ENCODE measurements at places on chromosomes 6 and 20. TPM values are rescaled to one million over a fixed set of nuclear protein-coding genes. Genes with fewer than 3 reads are reported as not detected.

UNC5CL gene
- total RNA-seq, result 4.6 TPM

COL10A1 gene
- not detected for total RNA-seq

PRL gene
- not detected for total RNA-seq

FOXF2 gene
- not detected for total RNA-seq

DNA sequence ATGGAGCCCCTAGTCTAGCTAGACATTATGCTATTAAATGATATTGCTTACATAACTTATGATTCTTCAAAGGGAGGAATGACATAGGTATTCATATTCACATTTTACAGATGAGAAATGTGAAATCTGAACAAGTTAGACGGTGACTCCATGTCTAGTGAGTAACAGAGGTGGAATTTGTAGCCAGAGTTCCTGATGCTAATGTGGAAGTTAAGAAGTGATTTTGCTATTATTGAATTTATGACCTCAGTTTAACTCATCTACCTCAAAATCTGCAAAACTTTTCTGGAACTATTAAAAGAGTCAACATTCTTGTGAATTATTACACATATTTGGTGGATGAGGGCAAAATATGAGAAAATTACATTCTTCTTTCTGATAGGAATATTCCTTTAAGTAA is 347.6 kb upstream of the MMS22L start:
- H3K27me3 ChIP-seq, result no peaks in the 10 kb centered on the region
- no peak for DNase-seq
- H3K27ac ChIP-seq, result no peak overlapping the region
- no peaks in the 10 kb centered on the region for H3K36me3 ChIP-seq
- no peak overlapping the region for H3K4me3 ChIP-seq
- H3K4me1 ChIP-seq, result no peaks in the 10 kb centered on the region

GRCh38 chr20:57872816-57873409 is 163.1 kb upstream of the PMEPA1 start:
- peaks cover 17% of the 10 kb centered on the region for H3K27me3 ChIP-seq
- no peaks in the 10 kb centered on the region for H3K4me1 ChIP-seq
- no peak overlapping the region for H3K27ac ChIP-seq
- no peak overlapping the region for H3K4me3 ChIP-seq

DNA sequence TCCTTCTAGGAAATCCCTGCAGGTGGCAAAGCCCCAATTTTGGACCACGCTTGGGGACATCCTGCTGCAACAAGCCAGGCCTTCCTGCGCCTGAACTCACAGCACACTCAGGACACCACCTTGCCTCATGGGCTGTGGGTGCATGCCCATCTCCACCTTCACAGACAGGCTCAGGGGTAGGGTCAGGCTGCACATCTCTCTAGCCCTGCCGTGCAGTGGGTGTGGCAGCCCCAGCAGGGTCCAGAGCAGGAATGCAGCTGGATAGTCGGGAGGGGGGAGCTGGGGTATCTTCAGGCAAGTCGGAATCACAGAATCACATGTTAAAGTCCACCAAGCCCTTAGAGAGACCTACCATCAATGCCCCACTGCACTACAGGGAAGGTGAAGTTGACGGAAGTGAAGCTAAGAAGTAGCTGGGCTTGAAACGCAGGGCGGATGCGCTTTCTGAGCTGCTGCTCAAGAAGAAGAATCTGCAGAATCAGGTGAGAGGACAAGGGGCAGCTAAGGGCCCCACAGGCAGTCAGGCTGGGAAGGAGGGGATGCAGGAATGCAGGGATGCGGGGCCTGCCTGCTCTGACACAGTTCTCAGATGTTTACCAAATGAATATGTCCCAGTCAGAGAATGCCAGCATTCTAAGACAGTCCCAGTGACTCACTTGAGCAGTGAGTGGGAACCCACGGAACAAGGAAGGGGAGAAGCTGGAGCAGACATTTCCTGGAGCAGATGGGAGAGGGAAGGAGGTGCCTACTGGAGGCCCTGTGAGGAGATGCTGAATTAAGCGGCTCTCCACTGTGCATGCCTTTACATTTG is 11.3 kb downstream of the SERPINB6 start:
- DNase-seq, result no peak
- peaks cover 5% of the 10 kb centered on the region for H3K36me3 ChIP-seq
- H3K4me1 ChIP-seq, result peaks cover 4% of the 10 kb centered on the region
- no peak overlapping the region for H3K27ac ChIP-seq

- DNase-seq, result no peak
- H3K4me1 ChIP-seq, result peaks cover 18% of the 10 kb centered on the region
- no peak overlapping the region for H3K27ac ChIP-seq
- no peaks in the 10 kb centered on the region for H3K36me3 ChIP-seq
Observed at GRCh38 chr20:1961374-1961773, 32.5 kb downstream of the PDYN start.

DNA sequence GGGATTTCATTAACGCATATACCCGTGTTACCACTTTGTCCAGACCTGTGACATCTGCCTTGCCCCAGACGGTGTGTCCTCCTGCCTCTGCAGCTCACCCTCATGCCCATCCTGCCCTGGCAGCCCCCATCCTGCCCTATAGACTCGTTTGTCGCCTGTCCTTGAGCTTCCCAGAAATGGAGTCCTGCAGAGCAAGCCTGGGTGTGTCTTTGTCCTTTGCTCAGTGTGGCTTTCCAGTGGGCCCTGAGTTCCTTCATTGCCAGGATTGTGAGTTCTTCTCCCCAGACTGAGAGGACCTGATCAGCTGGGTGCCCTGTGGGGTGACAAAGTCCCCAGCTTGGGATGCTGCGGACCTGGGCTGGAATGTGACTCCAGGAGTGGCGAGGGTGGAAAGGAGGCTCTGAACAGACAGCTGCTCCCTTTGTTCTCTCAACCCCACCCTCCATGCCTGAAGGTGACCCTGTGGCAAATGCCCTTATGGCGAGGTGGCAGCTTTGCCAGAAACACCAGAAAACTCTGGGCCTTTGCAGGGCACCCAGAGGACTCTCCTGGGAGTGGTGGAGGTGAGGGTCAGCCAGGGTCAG is 2.4 kb upstream of the CST3 start:
- no peak overlapping the region for H3K4me3 ChIP-seq
- H3K36me3 ChIP-seq, result no peaks in the 10 kb centered on the region
- DNase-seq, result no peak
- no peaks in the 10 kb centered on the region for H3K4me1 ChIP-seq

DNA sequence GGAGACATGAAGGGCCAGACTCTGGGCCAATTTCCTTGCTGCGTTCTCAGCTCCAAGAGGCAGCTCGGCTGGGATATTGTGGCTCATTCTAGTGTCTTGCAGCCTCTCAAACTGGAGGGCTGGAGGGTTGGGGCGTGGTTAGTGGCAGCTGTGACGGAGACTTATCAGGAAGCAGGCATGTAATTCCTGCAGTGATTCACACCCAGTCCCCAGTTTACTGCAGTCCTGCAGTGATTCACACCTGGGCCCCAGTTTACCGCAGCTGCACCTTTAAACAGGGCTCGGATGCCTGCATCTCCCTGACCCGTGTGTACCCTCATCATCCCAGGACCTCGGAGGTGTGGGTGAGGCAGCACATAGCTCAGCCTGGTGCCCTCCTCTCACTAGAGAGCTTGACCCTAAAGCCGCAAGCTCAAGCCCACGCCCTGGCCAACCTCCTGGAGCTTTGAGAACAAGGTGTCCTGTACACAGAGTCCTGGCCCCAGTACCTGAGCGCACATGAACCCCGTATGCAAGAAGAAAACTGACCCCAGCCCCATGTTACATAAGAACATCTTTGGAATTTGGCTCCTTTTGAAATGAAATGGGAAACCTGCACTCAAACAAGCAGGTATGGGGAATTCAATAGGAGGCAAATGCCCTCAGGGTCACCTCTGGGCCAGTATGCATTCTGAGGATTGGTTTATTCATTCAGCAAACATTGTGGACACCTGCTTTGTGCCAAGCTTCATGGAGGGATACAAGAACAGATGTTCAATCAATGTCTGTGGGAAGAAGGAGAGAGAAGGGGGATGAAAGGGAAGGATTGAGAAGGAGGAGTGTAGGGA is 55.3 kb upstream of the FAM83D start:
- peak overlapping the region; percentile 3 for H3K4me3 ChIP-seq
- H3K27ac ChIP-seq, result peak overlapping the region; percentile 49
- DNase-seq, result no peak
- peaks cover 9% of the 10 kb centered on the region for H3K36me3 ChIP-seq
- peaks cover 67% of the 10 kb centered on the region for H3K4me1 ChIP-seq

DNA sequence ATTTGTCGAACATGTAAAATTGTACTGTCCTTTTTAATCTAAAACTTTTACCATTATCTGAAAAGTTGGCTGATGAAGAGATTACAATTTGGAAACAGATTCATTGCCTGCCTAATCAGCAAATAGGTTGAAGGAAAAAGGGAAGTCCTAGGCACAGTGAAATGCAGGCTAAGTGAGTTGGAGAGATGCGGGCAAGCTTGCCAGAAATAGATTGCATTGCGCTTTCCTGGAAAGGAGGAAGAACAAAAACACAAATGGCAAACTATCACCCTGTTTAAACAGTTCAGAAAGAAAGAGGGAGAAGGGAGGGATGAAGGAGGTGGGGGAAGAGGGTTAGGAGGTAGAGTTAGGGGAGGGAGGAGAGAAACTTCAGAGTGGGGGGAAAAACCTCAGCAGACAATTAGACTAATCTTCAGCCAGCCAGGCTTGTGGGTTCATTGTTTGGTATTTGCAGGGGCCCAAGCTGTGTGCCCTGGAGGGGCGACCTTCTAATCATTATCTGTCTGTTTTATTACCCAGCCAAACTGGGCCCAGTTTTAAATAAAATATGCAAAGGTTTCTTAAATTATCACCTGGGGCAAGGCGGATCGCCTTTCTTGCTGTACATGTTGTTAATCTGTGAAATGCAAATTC is 465.2 kb downstream of the TFAP2B start:
- H3K27ac ChIP-seq, result no peak overlapping the region
- H3K36me3 ChIP-seq, result no peaks in the 10 kb centered on the region
- no peaks in the 10 kb centered on the region for H3K4me1 ChIP-seq
- no peaks in the 10 kb centered on the region for H3K27me3 ChIP-seq
- no peak for DNase-seq

DNA sequence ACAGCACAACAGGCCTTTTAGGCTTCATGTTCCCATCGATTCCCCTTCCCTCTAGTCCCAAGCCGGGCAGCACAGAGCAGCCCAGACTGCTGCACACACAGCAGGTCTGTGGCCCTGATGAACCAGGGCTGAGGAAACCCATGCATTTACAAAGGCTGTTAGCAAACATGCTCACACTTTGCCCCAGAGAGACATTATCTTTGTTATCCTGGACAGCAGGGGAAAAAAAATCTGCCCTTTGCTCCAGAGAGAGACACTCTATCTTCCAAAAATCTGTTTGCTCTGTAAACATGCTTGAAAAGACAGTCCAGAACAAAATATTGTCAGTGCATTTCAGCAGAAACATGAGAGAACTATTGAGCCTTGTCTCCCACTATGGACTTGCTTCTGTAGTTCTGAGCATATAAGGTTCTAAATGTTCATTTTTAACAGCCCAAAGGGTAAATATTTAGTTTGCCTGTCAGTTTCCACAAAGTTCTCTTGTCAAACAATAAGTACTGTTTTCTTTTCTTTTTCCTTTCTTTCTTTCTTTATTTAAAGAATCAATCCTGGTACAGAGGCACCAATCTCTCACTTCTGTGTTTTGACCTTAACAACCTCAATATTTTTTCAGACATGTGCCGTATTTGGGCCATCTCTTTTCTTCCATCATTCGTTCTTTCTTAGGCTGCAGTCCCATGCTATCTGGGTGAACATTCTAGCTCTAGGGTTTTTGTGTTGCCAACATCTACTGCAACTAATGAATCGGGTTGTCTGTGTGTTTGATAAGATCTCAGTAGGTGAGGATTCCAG is 468.0 kb downstream of the EPM2A start:
- H3K27ac ChIP-seq, result no peak overlapping the region
- DNase-seq, result no peak
- H3K36me3 ChIP-seq, result no peaks in the 10 kb centered on the region
- H3K4me3 ChIP-seq, result no peak overlapping the region
- H3K4me1 ChIP-seq, result no peaks in the 10 kb centered on the region
- H3K27me3 ChIP-seq, result no peaks in the 10 kb centered on the region

- no peaks in the 10 kb centered on the region for H3K36me3 ChIP-seq
- H3K4me1 ChIP-seq, result peaks cover 21% of the 10 kb centered on the region
- H3K27me3 ChIP-seq, result no peaks in the 10 kb centered on the region
- no peak overlapping the region for H3K4me3 ChIP-seq
Observed at GRCh38 chr6:6795393-6795792, 206.9 kb downstream of the LY86 start.
